ENCODE measurements at places on chromosomes 4 and X. TPM values are rescaled to one million over a fixed set of nuclear protein-coding genes. Genes with fewer than 3 reads are reported as not detected.

DNA sequence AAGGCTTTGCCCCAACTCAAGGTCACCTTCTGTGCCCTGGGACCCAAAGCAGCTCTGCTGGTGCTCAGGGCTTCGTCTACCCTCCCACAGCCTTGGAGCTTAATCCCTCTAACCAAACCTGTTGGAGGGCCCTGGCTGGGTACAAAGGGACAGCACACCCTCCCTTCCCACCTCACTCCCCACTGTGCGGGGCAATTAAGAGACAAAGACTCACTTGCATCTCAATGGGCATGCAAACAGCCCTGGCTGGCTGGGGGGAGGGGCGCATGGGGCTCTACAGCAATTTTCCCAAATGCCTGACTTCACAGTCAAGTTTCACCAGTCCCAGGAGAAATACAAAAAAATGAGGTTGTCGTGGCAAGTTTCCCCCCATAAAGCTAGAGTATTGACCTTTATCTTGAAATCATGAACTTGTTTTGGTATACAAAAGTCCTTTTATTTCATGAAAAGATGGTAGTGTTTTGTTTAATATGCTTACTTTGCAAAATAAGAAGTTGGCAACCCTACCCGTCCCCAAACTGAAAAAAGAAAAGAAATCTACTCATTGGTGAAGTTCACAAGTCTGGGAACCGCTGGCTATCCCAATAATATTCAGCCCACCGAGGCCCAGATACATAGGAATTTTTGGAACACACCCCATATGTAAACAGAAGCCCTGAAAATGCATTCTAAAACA is 4.1 kb upstream of the CD99L2 start:
- DNase-seq, result no peak

DNA sequence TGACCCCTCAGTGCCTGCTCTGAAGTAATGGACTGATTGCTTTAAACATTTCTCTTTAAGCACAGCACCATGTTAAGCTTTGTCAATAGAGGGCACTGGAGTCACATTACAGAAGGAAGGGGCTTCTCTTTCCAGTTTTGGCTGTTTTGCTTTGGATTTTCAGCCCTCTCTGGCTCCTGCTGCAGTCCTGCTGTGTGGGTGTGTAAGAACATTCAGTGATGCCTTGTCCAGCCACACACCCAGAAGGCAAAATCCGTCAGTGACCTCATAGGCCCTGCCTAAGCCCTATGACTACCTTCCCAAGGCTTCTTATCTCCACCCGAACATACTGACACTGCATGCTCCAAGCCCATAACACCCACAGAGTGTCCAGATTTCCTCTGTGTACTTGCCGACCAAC is 215.3 kb upstream of the CTSO start:
- no peak for DNase-seq

DNA sequence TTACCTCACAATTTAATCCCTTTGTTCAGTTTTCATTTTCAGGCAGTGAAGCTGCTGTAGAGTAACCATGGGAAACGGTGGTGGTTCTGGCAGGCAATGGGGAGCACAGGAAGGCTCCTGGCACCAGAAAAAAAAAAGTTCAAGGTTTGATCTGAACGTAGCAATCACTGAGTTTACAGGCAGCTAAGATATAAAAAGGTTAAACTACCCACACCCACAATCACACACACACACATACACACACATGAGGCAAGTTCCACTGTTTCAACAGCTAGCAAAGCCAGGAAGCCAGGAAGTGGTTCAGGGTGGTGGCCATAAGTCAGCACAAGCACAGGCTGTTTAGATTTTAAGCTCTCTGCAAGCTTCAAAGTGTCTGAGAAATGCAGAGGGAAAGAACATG is at the start of gene SULT1B1:
TSS of gene SULT1B1 (minus strand) at position 166 of the 400 bp plus-strand sequence. CDS start 5,403 bp downstream, outside the sequence.
- DNase-seq, result no peak

DNA sequence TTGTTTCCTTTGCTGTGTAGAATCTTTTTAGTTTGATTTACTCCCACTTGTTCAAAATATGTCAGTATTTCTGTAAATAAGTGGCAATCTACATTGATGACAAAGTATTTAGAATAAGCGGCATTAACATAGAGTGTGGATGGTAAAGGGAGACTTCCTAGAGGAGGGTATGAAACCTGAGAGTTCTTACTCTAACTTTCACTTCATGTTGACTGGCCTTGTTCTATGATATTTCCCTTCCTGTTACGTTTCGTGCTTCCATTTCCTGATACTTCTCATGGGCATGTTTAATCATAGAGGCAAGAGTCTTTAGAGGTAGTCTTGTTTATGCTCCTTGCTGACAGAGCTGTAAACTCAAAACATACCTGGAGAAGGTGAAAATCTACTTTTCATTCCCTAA is 408.9 kb downstream of the GLUD2 start:
- no peak for DNase-seq

DNA sequence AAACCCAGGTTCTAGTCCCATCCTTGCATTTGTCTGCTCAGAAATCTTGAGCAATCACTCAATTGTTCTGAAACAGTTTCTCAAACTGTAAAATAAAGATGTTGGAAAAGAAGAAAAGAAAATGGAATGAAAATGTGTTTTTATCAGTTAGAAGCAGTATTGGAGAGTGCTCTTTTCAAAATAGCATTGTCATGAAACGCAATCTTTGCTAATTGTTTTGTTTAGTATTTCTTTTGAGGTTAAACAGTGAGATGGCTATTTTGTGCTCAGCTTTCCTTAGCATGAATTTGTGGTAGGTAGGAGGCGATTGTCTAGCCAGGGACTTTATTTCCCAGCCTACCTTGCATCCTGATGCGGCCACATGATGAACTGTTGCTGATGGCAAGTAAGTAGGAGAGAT is 10.6 kb upstream of the HPF1 start:
- no peak for DNase-seq

DNA sequence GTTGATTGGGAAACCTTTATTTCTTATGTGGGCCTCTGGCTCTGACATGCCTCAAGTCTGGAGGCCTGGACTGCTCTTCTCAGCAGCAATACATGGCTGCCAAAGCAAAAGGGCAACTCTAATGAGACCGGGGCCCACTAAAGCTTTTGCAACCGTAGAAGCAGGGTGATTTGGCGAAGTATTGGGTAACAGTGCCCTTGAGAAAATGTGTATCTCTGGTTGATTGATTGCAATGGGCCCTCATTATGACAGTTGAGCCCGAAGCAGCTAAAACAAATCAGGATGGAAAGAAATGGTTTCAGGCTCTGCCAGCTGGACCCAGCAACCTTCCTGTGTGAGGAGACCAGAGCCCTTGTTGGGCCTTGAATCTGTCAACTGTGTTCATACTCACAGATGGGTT is 73.4 kb downstream of the CLCN4 start:
- DNase-seq, result no peak

GRCh38 chrX:136185401-136186022 is 38.2 kb downstream of the FHL1 start:
- DNase-seq, result no peak

BMPR1B gene
- 2.4 TPM for total RNA-seq

NUDT11 gene
- total RNA-seq, result 1.1 TPM

PLK4 gene
- total RNA-seq, result 1.7 TPM
